Stimulated activated CD8-positive, alpha-beta memory T cell treated with anti-CD3 and anti-CD28 coated beads, Interleukin-12 subunit alpha, Interleukin-12 subunit beta, amount 100 ng/mL, for 4 hours (primary cell): ENCODE measurements at places on chromosomes 12 and 14.

- DNase-seq: no peak
These were observed 408.5 kb upstream of the RGS6 start for GRCh38 chr14:71523630-71524319.

DNA sequence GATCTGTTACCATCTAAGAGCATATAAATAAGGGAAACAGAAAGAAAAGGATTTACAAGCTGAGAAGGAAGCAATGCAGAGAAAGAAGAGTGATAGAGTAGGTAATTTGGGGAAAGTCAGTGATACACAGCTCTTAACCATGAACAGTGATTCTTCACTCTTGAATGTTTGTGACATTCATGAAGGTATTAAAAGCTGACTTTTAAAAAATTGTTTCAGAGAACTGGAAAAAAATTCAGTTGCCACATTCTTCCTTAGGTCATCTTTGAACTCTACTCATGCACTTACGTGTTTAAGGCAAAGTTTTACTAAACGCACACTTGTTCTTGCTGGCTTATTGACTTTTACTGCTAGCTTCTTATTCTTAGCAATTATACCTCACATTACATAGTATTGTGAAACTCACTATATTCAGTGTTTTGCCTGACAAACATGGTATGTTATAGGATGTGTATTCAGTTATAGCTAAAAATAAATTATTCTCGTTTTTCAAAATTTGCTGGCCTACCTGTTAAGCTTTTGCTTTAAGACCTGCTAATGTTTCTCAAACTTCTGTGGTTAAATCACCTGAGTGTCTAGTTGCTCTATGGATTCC lies 10.9 kb downstream of the HIF1A start:
- DNase-seq: no peak

GRCh38 chr12:26198742-26199141 lies 3.4 kb downstream of the SSPN start:
- no peak for DNase-seq

GRCh38 chr14:71209888-71210287 lies 302.6 kb downstream of the PCNX1 start:
- DNase-seq: no peak

DNA sequence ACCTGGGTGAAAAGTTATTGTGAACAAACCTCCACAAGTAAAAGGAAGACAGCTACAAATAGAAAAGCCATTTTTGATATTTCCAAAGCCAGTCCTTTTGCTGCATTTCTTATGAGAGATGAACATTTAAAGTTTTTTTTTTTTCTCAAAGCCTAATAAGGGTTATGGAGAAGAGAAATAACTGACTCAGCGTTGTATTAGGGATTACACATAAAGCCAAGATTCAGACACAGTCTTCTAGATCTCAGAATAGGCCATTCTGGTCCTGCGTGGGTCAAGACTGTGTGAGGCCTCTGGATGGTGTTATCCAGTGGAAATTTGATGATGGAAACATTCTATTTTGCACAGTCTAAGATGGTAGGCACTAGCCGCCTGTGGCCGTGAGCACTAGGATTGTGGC lies 459.8 kb downstream of the EGLN3 start:
- no peak for DNase-seq

GRCh38 chr14:49909016-49909415 lies 16.1 kb downstream of the ARF6 start:
- DNase-seq: no peak

DNA sequence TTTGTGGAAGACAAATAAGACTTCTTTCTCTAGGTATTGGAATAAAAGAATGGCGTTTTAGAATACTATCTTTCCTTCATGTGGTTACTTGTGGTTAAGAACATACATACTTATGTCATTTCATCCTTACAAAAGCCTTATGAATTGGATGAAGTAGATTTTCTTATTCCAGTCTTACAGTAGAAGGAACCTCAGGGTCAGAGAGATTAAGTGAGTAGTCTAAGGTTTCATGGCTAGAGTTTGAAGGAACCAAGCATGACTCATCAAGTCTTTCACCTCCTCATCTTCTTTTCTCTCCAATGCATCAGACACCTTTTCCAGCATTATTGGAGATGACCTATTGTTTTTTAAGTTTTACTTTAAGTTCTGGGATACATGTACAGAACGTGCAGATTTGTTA lies 92.9 kb upstream of the NEDD1 start:
- no peak for DNase-seq

DNA sequence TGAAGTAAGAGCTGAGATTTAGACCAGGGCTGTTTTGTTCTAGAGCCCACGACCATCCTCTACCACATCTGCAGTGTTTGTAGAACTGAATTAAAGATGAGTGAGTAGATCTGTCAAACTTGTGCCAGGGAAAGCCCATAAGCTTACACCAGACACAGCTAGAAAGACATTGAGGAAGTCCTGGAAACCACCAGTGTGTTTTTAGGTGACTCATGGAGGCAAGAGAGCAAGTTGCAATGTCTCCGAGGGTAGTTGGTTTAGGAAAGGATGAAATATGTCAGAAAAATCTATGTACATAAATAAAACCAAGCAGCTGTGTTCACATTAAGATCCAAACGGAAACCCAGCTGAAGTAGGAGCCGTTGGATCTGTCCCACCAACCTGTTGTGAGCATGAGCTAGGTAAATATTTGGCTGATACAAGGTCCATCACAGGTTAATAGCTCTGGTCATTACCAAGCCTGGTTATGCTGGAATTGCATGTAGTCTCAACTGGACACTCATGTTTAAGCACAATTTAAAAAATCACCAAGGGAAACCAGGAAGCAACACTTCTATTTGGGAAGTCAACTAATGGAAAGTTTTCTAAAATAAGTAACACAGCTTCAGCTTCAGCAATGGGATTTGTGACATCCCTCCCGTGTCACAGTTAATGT lies 49.9 kb upstream of the PLEKHG3 start:
- no peak for DNase-seq

DNA sequence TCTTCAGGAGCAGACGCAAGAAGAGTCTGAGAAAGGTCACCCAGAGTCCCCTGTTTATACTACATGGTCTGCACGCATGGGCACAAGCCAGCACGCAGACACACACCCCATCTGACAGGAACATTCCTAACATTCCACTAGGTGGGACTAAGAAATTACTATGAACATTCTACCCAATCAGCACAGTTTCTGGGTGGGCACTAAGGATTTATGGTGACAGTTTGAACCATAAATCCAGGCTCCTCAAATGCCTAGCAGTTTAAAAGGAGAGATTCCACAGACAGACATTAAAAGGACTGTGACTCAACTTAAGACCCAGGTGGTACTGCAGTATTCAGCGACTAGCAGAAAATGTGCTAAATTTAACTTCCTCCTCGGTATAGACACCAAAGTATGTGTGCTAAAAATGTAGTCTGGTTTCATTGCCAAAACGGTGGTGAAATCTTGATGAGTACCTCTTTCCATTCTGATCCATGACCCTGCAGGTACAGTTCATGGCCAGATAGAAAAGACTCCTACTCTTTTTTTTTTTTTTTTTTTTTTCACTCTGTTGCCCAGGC lies 16.2 kb downstream of the ABHD4 start:
- no peak for DNase-seq

GRCh38 chr12:12985817-12986408 lies 14.2 kb downstream of the HEBP1 start:
- no peak for DNase-seq

DNA sequence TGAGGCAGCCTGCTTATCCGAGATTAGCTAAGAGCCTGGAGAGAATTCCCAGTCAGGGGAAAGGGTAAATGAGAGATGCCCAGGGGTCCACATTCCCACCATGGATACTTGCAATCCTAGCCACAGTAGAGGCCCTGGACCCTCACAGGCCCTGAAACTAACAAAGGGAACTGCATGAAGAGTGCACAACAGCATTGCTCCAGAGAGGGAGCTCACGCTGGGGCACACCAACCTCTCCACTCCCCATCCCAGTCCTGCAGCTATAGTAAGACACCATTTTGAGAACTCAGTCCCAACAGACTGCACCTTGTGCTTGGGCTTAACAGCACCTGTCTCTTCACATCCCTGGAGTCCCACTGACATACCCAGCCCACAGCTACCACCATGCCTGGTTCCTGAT lies 30.5 kb downstream of the CEP83 start:
- DNase-seq: no peak

- no peak for DNase-seq
These were observed 20.1 kb upstream of the TIGAR start for GRCh38 chr12:4300883-4301282.

DNA sequence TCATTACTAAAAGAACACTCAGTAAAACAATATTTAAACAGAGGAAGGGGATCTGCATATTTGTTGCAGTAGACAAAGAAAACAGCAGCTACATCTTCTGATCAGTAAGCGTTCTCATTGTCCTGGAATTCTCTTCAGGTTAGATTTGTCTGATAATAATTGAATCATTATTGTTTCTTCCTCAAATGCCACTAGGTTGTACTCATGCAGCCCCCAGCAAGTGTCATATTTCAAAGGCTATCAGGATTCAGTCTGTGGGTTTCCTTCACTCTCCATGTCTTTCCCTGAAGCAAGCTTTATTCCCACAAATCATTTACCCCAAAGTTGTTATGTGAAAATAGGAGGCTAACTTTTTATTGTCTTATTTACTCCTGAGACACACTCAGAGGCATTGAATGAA lies 14.7 kb downstream of the PIK3C2G start:
- DNase-seq: no peak

DNA sequence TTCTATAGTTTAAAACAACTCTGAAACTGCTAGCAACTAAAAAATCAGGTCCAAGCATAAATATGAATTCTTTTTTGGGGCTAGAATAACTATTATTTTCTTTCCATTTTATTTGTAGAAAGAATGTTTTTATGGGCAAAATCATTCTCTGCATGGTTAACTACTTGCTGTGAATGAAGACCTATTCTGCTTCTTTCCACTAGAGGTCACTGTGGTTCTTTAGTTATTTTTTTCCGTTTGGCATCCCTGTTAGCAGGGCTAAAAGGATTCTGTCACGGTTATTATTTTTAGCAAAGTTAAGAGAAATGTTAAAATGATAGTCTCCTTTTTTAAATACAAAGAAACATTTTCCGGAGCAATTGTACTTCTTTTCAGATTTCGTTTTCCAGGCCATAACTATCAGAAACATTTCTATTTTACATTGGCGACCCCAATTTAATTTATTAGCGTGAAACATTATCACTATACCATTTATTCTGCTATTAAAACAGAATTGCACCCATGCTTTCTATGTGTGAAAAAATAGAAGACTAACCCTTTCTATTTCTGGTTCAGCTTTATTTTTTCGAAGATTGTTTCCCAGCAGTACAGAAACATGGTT lies 404.8 kb downstream of the ATP23 start:
- no peak for DNase-seq

- DNase-seq: no peak
These were observed 132.4 kb upstream of the CNTN1 start for GRCh38 chr12:40559865-40560264.

DNA sequence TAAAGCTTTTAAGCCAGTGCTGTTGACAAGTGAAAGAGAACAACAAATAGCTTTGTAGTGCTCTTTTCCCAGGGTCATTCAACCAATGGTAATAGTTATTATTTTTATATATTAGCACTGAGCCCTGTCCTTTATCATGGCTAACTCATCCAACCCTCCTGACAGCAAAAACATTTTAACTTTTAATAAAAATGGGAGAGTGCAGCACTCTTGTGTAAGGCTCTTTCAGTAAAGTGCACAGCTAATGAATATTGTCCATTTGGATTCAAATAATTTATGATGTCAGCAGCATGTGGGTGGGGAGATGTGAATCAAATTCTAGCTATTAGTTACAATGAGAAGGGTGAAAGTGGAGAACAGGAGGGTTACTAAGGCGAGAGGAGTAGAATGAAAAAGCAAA lies 185.7 kb downstream of the SOX5 start:
- no peak for DNase-seq

DNA sequence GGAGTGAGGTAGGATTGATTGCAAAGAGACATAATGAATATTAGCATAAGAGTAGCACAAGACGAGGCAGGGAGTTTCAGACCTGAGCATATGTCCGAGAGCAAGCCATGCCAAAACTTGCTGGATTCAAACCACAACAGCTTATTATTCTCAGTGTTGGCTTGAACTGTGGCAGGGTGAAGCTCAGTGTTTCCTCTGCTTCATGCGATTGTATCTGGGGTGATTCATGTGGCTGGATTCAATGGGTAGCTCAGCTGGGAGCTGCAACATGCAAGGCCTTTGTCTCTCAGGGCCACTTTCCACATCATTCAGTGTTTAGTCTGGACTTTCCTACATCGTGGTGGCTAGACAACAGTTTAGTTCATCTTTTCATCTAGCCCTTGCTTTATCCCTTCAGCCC lies 22.1 kb upstream of the E2F7 start:
- no peak for DNase-seq

GRCh38 chr12:111558107-111558376 lies 41.1 kb downstream of the ATXN2 start:
- DNase-seq: no peak

DNA sequence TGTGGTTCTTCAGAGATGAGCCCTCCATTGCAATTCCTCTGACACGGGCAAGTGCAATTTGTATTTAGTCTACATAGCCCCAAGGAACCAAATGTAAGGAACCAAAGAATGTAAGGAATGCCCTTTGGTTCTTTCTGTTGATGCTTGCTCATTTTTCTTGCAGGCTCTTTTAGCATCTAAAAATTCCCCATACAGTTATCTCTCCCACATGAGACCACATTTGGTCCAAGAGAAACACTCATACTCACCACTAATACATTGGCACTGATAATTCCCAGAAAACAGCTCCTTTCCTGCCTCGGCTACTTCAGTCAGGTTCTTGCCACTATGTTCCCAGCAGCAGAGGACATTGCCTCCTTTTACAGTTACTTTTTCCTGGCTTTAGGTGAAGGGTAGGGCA lies 332.6 kb downstream of the AEBP2 start:
- no peak for DNase-seq

DNA sequence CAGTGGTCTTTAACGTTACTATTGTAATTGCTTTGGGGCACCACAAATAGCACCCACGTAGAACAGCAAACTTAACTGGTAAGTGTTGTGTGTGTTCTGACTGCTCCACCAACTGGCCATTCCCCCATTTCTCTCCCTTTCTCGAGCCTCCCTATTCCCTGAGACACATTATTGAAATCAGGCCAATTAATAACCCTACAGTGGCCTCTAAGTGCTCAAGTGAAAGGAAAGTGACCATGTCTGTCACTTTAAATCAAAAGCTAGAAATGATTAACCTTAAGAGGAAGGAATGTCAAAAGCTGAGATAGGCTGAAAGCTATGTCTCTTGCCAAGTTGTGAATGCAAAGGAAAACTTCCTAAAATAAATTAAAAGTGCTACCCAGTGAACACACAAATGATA lies 22.3 kb downstream of the PPP1R13B start:
- DNase-seq: no peak

GRCh38 chr14:74886001-74886400 lies 4.3 kb downstream of the DLST start:
- no peak for DNase-seq

- DNase-seq: no peak
These were observed 91.6 kb upstream of the ATF7IP start for GRCh38 chr12:14273913-14274311.

- no peak for DNase-seq
These were observed 958 bp downstream of the RTN1 start for GRCh38 chr14:59869381-59870255.
